ENCODE measurements at places on chromosomes 2 and 18. TPM values are rescaled to one million over a fixed set of nuclear protein-coding genes. Genes with fewer than 3 reads are reported as not detected.

DNA sequence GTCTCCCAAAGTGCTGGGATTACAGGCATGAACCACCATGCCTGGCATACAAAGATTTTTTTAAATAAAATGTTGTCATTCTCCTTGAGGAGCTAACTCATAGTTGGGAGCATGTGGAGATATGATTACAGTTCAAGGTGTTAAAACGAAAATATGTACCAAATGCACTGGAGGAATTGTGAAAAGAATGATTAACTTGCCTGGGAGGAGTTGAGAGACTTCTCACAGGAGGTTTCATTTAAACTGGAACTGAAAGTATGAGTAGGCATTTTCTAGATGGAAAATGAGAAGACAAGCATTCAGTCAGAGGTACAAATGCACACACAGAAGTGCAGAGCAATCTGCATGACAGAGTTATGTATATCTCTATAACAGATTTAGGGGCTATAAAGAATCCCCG, 126.6 kb upstream of the PDE1A start:
- no peak for DNase-seq

- DNase-seq, result no peak
These were observed 44.0 kb upstream of the TMEM247 start for GRCh38 chr2:46435353-46435752.

DNA sequence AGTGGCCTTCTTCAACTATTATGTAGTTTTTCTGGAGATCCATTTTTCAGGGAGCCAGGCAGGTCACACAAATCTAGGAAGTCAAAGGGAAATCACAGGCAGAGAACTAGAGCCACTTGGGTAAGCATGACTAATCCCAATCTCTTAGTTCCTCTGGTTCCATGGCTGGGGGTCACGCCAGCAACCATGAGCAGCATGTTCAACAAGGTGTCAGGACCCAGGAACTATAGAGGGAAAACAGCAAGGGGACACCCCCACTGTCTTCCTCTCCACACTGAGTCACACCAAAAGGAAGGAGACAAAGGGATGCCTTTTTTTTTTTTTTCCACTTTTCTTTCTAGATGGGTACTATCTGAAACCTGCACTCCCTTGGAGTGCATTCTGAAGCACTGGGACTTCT, 250.9 kb downstream of the OTX1 start:
- no peak for DNase-seq

DNA sequence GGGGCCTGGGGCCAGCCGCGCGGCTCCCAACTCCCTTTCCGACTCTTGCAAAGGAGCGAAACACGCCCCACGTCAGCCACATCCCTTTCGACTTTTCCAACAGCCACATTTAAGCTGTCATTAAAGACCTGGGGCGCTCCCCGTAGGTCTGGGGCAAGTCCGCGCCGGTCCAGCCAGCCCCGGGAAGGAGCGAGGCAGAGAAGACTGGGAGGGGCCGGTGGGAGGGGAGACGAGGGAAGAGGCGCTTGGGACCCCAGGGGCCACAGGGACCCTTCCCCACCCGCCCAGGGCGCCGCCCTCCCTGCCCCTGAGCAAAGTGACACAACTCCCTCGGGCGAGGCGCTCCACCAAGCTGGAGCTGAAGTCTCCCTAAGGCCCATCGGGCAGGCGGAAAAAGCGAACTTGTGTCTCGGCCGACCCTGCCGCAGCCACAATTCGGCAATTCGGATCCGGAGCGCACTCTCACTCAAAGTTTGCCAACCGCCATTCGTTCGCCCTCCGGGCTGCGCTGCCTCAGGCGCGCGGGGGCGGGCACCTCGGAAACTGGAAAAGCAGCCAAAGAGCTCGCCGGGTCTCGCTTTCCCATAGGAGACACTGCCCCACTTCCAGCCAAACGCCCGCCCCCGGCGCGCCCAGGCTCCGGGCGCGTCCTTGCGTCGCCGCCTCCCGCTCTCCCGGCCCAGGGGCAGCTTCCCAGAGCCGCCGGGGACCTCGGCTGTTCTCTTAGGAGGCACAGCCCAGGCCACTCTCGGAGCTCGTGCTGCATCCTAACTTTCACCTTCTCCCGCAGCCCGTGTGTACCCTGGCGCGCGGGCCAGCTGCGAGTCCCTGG, 1.1 kb upstream of the KCTD1 start:
- DNase-seq, result peak; percentile 82

Gene RNF103
- total RNA-seq, result 49.6 TPM

Gene ADAM23
- 69.1 TPM for total RNA-seq

- no peak for DNase-seq
These were observed 90.6 kb downstream of the GFPT1 start for GRCh38 chr2:69296421-69296820.

- no peak for DNase-seq
These were observed 256.7 kb upstream of the FN1 start for GRCh38 chr2:215692387-215693079.

- no peak for DNase-seq
These were observed 97.9 kb downstream of the BAZ2B start for GRCh38 chr2:159518321-159519005.

Gene SLC5A7
- 0.11 TPM for total RNA-seq

DNA sequence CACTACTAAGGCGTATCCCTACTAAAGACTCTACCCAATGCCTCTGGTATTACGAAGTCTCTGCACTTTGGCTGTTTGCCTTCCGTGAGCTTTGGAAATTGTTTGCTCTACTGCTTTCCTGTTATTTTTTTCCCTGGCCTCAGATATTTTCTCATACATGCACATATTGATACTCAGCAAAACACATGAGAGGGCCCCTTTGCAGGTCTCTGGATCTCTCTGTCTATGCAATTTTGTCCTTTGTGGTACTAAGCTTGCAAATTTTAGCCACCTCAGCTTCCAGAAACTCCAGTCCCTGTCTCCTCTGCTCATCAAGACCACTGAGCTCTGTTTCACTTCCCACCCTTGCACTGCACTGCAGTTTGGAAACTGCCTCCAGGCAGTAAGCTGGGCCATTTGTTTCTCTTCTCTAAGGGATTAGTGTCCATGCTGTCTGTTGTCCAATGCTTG, 46.6 kb downstream of the TAF1B start:
- no peak for DNase-seq

Gene UGT1A8
- not detected for total RNA-seq
